Uterus (tissue), 4 donors: ENCODE measurements at places on chromosomes 5 and 9. TPM values are rescaled to one million over a fixed set of nuclear protein-coding genes. Genes with fewer than 3 reads are reported as not detected.

DNA sequence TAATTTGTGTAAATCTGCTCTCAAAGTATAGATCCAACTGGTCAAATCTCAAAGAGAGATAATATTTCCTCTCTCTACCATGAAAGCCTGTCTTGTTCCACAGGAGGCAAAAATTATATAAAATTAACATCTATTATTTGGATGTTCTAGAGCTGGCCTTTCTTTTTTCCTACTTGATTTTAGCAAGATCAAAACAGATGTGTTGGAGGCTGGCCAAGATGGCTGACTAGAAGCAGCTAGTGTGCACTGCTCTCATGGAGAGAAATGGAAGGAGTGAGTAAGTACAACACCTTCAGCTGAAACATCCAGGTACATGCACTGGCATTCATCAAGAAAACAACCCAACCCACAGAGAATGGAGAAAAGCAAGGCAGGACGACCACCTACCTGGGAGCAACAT lies 298.6 kb upstream of the SLC24A2 start:
- DNase-seq, result no peak
- H3K36me3 ChIP-seq, result no peaks in the 10 kb centered on the region
- no peaks in the 10 kb centered on the region for H3K4me1 ChIP-seq
- H3K27ac ChIP-seq, result no peak overlapping the region
- H3K4me3 ChIP-seq, result no peak overlapping the region

TCF7 gene
- total RNA-seq, result 1.0 TPM

DNA sequence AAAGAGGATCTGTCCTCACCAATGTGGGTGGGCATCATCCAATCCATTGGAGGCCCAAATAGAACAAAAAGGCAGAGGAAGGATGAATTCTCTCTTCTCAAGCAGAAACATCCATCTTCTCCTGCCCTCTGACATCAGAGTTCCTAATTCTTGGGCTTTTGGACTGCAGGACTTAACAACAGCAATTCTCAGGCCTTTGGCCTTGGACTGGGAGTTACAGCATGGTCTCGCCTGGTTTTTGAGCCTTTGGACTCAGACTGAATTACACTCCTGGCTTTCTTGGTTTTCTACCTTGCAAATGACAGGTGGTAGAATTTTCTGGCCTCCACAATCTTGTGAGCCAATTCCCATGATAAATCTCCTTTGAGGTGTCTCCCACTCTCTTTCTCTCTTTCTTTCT lies 60.5 kb upstream of the CD180 start:
- no peaks in the 10 kb centered on the region for H3K36me3 ChIP-seq
- no peaks in the 10 kb centered on the region for H3K27me3 ChIP-seq
- no peaks in the 10 kb centered on the region for H3K4me1 ChIP-seq
- no peak for DNase-seq

DNA sequence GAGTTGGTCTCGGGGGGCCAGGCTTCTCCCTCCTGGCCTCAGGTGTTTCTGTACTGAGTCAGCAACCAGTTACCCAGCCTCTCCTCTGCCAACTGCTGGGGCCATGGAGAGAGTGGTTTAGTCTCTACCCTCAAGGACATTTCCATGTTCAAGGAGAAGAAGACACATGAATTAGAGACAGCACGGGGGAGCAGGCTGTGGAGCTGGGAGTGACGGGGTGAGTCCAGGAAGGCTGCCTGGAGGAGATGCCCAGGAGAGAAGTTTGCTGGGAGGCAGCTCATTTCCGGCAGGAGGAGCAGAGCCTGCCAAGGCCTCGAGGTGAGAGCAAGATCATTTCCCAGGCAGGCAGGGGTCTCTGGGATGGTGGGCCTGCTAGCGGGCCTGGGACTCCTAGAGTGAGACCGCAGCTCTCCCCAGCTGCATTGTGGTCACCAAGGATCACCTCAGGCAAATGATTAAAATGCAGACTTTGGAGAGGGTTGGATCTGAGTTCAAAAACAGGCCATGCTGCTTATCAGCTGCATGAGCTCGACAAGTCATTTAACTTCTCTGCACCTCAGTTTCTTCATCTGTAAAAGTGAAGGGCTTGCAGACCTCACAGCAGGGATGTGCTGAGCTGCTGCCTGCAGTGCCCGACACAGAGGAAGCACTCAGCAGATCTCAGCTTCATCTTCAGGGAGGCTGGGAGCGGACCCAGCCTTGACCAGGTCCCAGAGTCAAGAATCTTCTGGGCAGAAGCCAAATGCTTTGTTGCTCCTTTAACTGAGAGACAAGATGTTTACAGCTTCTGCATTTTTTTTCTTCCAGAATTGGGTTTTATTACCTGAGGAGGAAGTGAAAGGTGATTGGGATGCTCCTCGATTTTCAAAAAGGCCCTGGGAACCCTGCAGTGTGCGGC lies 35.2 kb downstream of the NEK6 start:
- H3K4me1 ChIP-seq, result peaks cover 13% of the 10 kb centered on the region
- H3K36me3 ChIP-seq, result no peaks in the 10 kb centered on the region
- H3K4me3 ChIP-seq, result no peak overlapping the region
- H3K27me3 ChIP-seq, result no peaks in the 10 kb centered on the region

GRCh38 chr9:882416-882924 lies 41.0 kb downstream of the DMRT1 start:
- DNase-seq, result no peak
- no peaks in the 10 kb centered on the region for H3K36me3 ChIP-seq
- H3K27me3 ChIP-seq, result no peaks in the 10 kb centered on the region
- no peak overlapping the region for H3K4me3 ChIP-seq
- no peak overlapping the region for H3K27ac ChIP-seq
- no peaks in the 10 kb centered on the region for H3K4me1 ChIP-seq
